ENCODE measurements at places on chromosomes 6 and 20. TPM values are rescaled to one million over a fixed set of nuclear protein-coding genes. Genes with fewer than 3 reads are reported as not detected.
A peak's percentile ranks its signal among the peaks of the same experiment; 100 is the strongest.

DNA sequence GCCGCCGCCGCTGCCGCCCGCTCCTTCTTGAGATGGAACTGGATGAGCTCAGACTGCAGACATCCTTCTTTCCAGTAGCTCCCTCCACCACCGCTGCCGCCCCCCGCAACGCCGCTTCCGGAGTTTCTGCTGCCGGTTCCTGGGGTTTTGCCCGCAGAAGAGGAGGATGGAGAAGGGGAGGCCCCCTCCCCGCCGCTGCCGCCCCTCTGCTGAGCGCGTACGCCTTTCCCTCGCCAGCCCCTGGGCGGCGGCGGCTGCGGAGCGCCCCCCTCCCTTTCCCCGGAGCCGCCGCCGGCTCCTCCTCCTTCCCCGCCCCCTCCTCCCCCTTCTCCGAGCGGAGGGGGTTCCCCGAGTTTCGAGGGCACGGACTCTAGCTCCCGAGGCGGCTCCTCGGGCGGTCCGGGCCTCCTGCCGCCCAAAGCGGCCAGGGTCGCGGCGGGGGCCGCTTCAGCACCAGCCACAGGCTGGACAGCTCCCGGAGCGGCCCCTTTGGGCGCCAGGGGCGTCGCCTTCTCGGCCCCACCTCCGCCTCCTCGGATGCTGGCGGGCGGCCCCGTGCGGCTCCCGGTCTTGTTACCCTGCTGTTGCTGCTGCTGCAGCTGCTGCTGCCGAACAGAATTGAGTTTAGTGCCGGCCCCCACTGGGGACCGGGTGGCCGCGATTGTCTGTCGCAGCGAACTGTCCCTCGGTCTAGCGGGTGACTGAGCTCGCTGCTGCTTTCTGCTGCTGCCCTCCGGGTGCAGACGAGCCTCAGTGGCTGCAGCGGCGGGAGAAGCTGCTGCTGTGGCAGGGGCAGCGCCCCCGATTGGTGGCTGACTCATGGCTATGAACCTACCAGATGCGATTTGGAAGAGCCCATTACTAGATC, 3.1 kb downstream of the MTCL3 start:
- peak; percentile 86 for DNase-seq

Gene COL10A1
- total RNA-seq = 0.28 TPM

DNA sequence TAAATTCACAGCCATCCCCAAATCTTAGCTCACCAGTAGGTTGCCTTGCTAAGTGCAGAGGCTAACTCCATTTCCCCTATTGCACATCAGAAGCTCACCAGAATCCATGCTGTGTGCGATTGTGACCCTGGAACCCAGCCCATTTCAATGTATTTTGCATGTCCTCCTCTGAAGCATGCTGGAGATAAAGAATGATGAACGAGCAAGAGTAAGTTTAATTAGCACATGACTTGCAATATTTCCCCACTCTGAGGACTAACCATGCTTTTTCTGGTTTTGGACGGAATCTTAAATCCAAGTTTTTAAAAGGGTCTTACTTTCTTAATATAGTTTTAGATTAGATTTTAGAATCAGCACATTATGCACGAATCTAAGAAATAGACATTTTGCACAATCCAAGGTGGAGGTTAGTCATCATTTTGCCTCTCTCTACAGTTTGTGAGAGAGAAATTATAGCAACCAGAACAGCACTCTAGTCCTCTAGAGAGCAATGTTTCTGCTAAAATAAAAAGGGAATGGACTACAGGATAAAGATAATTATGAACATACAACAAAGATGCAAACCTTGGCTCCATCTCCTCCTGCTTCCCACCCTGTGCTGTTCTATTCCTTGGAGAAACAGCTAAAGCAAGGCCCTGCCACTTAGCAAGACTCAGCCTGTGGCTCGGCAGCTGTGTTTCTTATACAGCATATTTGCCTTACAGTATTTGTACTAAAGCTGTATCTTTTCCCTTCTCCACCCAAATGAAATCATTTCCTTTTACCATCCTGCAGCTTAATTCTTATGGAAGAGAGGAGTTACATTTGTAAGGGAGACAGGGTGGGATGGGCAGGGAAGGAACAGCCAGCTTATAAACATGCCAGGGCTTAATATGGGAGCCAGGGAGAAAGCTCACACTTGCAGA, 24.9 kb upstream of the LAMA4 start:
- peak; percentile 62 for DNase-seq

- no peak for DNase-seq
Observed at GRCh38 chr6:114284281-114284680, 58.5 kb downstream of the HS3ST5 start.

DNA sequence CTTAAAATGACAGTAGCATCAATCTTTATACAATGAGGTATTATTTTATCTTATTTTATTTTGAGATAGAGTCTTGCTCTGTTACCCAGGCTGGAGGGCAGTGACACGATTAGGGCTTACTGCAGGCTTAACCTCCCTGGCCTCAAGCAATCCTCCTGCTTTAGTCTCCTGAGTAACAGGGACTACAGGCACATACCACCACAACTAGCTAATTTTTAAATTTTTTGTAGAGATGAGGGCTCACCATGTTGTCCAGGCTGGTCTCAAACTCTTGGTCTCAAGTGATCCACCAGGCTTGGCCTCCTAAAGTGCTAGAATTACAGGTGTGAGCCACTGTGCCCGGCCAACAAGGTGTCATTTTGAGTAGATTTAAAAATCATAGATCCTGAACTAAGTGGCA, 125.9 kb downstream of the PDSS2 start:
- no peak for DNase-seq

DNA sequence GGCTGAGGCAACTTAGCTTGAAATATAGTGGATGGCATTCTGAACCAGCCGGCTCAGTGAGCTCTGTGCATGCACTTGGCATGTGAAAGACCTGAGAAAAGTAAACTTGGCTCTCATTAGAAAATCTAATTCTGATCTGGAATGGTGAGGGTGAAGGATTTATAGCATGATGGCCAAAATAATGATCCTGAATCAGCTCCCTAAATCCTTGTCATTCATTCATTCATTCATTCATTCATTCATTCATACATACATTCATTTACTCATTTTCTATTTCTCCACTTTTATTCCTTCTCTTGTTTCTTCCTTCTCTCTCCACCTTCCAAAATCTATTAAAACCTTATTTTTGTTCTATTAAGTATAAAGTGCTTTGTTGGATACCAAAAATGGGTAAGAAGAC, 681.1 kb downstream of the DHX35 start:
- DNase-seq = no peak

Gene OPN5
- total RNA-seq = 0.12 TPM

- DNase-seq = no peak
Observed at GRCh38 chr20:60631585-60632287, 620.3 kb upstream of the CDH4 start.

GRCh38 chr20:23331450-23332350, 18.9 kb upstream of the NXT1 start:
- DNase-seq = no peak

Gene STMN3
- total RNA-seq = 18.2 TPM

Gene ULBP1
- 6.2 TPM for total RNA-seq

Gene HLA-DRB1
- total RNA-seq = 471 TPM

- DNase-seq = no peak
Observed at GRCh38 chr6:117951783-117952182, 44.7 kb downstream of the SLC35F1 start.

DNA sequence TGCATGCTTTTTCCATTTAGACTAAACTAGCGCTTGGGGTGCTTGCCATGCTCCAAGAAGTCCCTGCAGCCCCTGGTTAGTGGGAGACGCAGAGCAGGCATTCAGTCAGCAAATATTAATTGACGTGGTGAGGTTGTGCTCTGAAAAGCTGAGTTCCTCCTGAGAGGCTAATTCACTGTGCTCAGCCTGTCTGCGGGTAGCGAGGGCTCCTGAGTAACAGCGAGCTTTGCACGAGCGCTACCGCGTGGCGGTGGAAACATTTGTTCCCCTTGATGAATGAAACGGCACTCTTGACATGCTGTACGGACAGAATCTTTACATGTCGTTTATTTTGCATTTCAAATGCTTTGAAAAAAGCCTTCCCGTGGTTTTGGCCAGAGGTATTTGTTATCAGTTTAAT, 170.6 kb upstream of the AGPAT4 start:
- DNase-seq = peak; percentile 61

- peak; percentile 79 for DNase-seq
Observed at GRCh38 chr6:83597051-83597450, 84.7 kb downstream of the PRSS35 start.

DNA sequence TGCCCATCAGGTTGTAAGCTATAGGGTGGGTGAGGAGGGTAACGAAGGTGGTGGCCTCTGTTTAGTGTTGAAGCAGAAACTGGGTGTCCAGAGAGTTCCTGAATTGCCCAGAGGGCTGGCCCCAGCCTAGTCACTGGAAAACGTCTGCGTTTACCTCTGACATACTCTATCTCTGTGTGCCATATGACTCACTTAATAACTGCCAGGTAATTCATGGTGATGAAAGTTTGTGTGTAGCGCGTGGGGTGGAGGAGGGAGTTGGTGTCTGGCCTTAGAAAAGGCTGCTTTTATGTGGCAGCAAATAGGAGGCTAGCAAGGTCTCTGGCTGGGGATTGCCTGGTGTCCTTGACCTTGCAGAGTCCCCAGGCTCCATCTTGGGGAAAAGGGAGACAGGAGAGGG, 47.3 kb downstream of the SLC35D3 start:
- no peak for DNase-seq

Gene SUMO4
- 1.7 TPM for total RNA-seq

Gene VPS52
- 46.5 TPM for total RNA-seq

Gene CASS4
- 30.7 TPM for total RNA-seq

DNA sequence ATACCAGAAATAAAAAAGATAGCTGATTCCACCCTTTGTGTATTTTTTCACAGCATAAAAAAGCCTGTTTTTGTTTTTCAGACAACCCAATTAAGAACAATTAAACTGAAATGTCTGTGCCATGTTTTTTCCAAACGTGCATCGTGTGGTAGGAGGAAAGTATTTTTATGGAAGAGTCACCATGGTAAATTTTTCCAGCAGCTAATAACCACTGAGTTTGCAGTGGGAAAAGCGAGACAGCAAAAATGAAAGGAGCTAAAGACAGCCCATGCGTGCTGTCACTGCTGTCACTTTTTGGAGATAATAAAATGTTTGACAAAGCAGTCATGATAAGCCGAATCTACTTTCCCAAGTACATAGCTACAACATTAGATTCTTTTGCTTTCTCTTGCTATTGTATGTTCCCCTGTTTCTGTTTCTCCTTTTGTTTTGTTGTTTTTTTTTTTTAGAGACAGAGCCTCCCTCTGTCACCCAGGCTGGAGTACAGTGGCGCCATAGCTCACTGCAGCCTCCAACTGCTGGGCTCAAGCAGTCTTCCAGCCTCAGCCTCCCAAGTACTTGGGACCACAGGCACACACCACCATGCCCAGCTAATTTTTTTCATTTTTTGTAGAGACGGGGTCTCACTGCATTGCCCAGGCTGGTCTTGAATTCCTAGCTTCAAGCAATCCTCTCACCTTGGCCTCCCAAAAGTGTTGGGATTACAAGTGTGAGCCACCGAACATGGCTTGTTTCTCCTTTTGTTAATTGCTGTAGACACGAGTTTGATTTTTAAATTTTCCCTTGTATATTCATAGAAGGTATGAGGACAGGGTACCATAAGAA, 261.3 kb downstream of the TMEM242 start:
- DNase-seq = no peak

GRCh38 chr6:386688-387266, 4.8 kb upstream of the IRF4 start:
- no peak for DNase-seq

Gene PHACTR2
- total RNA-seq = 75.6 TPM

Gene TTI1
- 33.8 TPM for total RNA-seq

- no peak for DNase-seq
Observed at GRCh38 chr6:163354761-163355425, 59.6 kb upstream of the QKI start.

- no peak for DNase-seq
Observed at GRCh38 chr6:22325481-22325880, 28.6 kb upstream of the PRL start.

GRCh38 chr6:150894935-150895552, 29.5 kb downstream of the MTHFD1L start:
- DNase-seq = peak; percentile 76

GRCh38 chr6:33812669-33813068, 8.9 kb upstream of the MLN start:
- peak; percentile 91 for DNase-seq

- no peak for DNase-seq
Observed at GRCh38 chr20:32285621-32286371, 8.3 kb downstream of the KIF3B start.

DNA sequence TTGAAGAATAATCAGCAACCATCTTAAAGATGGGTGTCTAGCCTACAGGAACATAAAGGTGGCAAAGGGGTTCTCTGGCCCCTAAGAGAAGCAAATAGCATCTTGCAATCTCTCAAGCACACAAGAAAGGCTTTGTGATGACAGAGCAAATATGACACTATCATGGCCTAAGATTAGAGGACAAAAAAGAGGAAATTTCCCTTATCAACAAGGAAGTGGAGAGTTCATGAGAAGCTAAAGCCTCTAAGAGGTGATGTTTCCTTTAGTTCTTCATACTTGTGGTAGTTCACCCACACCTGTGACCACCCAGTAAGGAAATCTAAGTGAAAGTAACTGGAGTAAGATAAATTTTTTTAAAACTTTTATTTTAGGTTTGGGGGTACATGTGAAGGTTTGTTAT, 88.4 kb downstream of the OLIG3 start:
- DNase-seq = no peak
